Stimulated activated CD8-positive, alpha-beta memory T cell treated with anti-CD3 and anti-CD28 coated beads, Interleukin-4, amount 100 ng/mL, for 4 hours (primary cell): ENCODE measurements at places on chromosomes 6 and 20.

DNA sequence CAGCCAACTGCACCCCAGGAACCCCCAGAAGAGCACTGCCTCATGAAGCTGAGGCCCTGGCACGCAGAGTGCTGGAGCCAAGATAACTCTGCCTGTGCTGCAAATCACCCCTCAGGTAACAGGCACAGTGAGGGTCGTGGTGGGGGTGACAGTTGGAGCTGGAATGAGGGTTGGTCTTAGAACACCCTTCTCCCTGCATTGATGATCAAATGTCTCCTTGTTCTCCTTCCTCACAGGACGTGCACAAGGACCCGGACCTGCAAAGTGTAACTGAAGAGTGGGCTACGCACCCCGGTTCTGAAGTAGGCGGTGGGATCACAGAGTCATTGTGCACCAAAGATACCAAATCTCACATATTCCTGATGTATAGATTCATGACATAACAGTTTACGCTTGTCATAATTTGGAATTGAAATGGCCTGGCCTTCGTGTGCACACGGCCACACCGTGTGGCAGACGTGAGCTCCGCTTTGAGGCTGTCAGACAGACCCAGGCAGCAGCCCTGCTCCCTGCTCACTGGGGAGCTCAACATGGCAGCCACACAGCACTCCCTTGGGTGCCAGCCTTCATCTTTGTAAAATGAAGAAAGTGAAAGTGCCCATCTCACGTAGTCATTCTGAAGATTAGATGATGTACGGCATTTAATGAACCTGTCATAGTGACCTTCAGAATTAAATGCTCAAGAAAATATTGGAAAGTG is 8.8 kb downstream of the THBS2 start:
- DNase-seq: no peak

- no peak for DNase-seq
Observed at GRCh38 chr6:82534876-82535275, 171.3 kb downstream of the TPBG start.

DNA sequence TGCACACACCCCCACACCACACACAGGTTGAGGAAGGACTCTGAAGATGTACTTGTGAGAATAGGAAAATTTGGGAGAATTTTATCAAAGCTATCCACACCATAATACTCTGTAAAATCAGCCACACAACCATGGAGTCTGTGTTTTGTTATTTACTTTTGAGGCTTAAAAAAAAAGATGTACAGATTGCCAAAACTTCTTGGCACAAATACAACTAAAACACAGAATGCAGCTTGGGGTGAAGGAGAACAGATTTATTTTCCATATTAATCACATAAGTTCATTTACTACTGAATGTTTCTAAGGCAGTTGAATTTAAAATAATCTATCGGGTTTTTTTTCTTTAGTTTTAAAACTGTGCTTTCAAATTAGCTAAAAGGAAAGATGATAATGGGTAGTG is 32.8 kb upstream of the KCNQ5 start:
- no peak for DNase-seq

GRCh38 chr6:37717836-37718251 is 20.2 kb upstream of the MDGA1 start:
- DNase-seq: no peak

DNA sequence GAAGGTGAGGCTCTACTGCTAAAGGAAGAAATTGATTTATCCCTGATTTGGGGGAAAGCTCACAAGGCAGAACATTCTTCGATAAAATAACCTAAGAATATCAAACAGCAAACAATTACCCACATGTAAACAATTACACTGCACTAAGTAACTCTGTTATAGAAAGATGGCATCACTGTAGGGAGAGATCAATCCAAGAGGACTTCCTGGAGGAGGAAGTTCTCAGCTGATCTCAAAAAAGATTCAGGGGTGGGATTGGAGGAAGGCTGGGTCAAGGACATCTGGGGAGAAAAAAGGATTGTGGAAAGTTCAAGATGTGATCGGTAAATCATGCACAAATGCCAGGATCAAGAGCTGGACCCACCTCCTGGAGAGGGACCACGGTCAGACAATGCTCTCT is 361.0 kb upstream of the SULF2 start:
- no peak for DNase-seq

GRCh38 chr6:168222115-168223043 is 97.2 kb downstream of the DACT2 start:
- no peak for DNase-seq

- no peak for DNase-seq
Observed at GRCh38 chr6:50978380-50979170, 159.9 kb downstream of the TFAP2B start.

- DNase-seq: no peak
Observed at GRCh38 chr20:57040466-57040865, 226.0 kb downstream of the BMP7 start.

GRCh38 chr6:29946223-29947076 is 4.1 kb downstream of the HLA-A start:
- DNase-seq: no peak

DNA sequence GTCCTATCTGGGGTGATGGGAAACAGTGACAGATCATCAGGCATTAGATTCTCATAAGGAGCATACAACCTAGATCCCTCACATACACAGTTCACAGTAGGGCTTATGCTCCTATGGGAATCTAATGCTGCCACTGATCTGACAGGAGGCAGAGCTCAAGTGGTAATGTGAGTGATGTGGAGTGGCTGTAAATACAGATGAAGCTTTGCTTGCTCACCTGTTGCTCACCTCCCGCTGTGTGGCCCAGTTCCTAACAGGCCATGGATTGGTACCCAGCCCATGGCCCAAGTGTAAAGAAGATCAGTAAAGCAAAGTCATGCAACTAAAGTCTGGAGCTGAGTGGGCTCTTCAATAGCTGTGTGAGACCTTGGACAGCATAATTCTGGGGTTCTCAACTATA is 65.9 kb downstream of the PKIB start:
- DNase-seq: no peak

GRCh38 chr6:132354517-132355167 is 46.6 kb downstream of the MOXD1 start:
- DNase-seq: peak; percentile 18

- DNase-seq: no peak
Observed at GRCh38 chr20:58155148-58155925, 73.1 kb downstream of the ANKRD60 start.

GRCh38 chr6:16523606-16524379 is 237.5 kb downstream of the ATXN1 start:
- DNase-seq: no peak

DNA sequence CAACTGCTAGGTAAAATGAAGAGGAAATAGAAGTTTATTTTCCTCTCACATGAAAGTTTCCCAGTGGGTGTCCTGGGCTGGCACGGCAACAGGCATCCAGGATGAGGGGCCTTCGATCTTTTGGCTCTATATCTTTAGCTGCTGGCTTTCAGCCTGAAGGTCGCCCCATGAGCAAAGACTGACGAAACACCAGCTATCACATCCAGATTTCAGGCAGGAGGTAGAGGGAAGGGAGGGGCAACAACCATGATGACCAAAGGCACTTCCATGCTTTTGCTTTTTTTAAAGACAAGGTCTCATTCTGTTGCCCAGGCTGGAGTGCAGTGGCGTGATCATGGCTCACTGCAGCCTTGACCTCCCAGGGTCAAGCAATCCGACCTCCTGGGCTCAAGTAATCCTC is 387.9 kb downstream of the RNGTT start:
- DNase-seq: no peak

GRCh38 chr6:156508923-156509322 is 268.3 kb upstream of the ARID1B start:
- no peak for DNase-seq

- no peak for DNase-seq
Observed at GRCh38 chr6:41503827-41504465, 42.2 kb upstream of the FOXP4 start.

DNA sequence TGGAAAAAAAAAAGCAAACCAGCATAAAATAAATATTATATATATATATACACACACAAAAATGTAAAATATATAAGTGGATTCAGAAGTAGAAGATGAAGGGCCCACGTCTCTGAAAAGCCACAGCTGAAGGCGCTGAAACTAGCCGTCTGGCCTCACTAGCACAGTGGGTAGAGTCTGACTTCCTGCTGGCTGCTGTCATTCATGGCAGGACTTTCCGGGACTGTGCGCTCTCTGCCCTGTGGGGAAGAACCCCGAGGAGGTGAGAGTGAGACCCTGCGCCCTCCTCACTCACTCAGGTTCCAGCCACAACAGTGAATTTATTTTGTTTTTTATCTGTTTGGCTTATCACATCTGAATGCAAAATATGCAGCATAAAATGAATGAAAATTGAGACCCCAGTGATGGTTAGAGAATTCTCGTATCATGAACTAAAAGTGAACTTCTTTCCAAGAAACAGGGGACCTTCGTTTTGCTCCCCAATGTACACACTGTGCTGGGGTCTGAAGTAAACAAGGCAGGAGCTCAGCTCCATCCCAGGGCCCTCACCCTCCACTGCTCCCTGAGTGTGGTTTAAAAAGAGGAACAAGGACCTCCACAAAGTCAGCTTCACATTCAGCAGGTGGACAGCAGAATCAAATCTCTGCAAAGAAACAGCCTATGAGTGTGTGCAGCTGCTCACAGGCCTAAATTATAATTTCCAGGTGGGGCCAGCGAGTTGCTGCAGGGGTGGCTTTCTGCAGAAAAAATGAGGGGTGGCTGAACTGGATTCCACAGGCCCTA is 1.3 kb upstream of the RAMACL start:
- no peak for DNase-seq

DNA sequence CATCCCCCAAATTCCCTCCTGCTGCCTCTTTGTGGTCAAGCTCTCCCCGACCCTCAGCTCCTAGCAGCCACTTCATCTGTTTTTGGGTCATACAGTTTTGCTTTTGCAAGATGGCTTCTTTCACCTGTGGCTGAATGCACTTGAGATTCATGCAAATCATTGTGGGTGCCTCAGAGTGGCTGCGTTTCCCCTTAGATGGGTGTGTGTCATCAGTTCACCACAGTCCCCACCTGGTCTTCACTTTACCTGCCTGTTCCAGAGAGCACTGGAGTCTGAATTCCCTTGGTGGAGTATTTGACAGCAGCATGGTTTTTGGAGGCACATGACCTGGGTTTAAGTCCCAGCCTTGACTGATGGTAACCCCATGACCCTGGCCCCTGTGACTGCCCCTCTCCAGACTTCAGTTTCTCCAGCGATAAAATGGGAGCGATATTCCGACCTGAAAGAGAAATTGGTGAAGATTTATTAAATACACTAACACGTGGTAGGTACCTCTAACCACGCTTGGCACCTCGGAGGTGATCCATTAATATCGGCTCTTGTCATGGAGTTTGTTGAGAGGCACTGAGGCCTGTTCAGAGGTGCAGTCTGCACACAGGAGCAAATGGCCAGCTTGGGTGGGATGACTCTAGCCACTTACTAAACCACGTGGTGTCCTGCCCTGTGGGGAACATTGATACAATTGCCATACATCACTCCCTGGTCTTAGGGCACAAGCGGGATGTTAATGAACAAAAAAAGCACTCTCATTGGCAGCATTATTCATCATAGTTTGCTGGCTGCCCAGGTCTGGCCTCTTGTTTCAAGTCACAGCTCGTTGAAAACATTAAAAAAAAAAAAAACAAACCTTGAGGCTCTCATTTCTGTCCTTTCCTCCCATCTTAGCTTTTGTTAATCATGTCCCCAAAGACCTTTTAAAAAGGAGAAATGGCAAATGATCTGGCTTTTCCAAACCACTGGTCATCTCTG is 167.2 kb upstream of the KCNG1 start:
- no peak for DNase-seq

GRCh38 chr6:149717255-149717587 is 680 bp downstream of the LATS1 start:
- no peak for DNase-seq

DNA sequence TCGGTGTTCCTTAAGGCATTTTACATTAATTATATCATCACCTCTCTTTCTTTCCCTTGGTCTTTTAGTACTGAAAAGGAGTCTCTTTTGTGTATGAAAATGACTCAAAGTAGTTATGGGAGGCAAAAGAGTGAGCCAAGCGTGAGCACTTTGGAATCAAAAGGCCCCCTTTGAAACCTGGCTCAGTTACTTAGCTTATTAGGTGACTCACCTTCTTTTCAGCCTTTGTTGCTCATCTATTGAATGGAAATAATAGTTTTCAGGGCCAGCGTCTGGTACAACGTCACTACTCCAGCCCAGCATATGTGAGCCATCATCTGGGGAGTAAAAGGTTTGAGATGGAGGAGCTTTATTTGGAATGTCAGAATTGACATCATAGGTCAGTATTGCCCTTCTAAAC is 147.4 kb upstream of the SCGN start:
- no peak for DNase-seq

GRCh38 chr6:145257704-145258103 is 477.6 kb downstream of the EPM2A start:
- DNase-seq: no peak

- no peak for DNase-seq
Observed at GRCh38 chr6:1123386-1124375, 188.2 kb upstream of the FOXQ1 start.
